ENCODE measurements at places on chromosomes 6 and 20. TPM values are rescaled to one million over a fixed set of nuclear protein-coding genes. Genes with fewer than 3 reads are reported as not detected.

- H3K27ac ChIP-seq = no peak overlapping the region
- no peaks in the 10 kb centered on the region for H3K36me3 ChIP-seq
- H3K4me3 ChIP-seq = no peak overlapping the region
- DNase-seq = no peak
- H3K27me3 ChIP-seq = no peaks in the 10 kb centered on the region
Measured at GRCh38 chr6:75494290-75494689, 690 bp upstream of the FILIP1 start.

GRCh38 chr6:7121700-7122241 lies 14.0 kb downstream of the RREB1 start:
- DNase-seq = no peak
- H3K27me3 ChIP-seq = no peaks in the 10 kb centered on the region
- H3K27ac ChIP-seq = no peak overlapping the region
- H3K36me3 ChIP-seq = no peaks in the 10 kb centered on the region
- no peak overlapping the region for H3K4me3 ChIP-seq
- H3K4me1 ChIP-seq = peaks cover 36% of the 10 kb centered on the region

Gene CLVS2
- total RNA-seq = not detected

Gene WRNIP1
- 88.9 TPM for total RNA-seq
